ENCODE measurements at places on chromosomes 5 and 9.

- no peak for DNase-seq
Observed at GRCh38 chr5:112915831-112916230, 6.2 kb downstream of the REEP5 start.

DNA sequence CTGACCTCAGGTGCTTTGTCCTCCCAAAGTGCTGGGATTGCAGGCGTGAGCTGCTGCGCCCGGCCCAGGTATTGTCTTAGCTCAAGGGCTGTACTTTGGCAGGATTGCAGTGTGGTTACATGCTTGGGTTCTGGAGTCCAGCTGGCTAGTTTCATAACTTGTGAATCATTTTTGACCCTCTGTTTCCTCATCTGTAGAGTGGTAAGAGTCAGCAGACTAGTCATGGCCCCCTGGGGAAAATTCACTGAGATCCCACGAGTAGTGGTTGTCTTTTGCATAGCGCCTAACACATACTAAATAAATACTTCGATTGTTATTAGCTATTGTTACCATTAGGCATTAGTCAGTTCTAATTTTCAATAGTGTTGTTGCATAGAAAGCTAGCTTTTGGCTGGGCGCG is 14.3 kb downstream of the PTPA start:
- no peak for DNase-seq

DNA sequence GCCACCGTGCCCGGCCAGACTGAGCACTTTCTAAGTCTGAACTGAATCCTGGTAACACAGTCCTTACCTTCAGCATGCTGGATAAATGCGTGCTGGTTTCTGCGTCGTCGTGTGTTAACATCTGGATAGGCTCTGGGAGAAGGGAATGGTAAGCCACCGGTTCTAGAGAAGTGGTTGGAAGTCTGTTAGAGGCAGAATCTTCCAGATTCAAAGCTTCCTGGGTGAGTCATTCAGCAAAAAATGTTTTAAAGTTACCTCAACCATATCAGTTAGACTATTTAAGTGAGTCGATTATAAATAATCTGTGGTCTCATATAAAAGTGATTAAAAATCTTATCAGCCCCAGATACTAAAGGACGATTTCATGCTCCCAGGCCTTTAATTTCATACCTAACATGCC is 256.5 kb upstream of the NFIL3 start:
- no peak for DNase-seq

- DNase-seq = no peak
Observed at GRCh38 chr5:138649775-138650174, 74.6 kb upstream of the HSPA9 start.

DNA sequence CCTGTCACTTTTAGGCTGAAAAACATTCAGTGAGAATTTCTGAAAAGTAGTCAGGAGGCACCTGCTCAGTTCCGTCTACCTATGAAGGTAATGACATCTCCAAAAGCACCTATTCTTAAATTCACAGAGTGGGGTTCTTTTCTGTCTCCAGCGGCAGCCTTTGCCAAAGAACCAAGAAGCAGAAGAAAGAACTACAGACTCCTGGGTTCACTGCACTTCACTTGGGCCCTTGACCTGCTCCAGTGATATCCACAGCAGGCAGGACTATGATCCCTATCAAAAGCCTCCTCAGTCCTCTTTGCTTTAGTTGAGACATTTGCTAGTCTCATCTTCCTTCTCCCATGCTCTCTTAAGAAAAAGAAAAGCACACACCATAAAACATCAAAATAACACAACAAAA is 19.7 kb upstream of the PLPP6 start:
- no peak for DNase-seq

GRCh38 chr5:74310386-74310785 is 330.1 kb downstream of the ENC1 start:
- DNase-seq = no peak

GRCh38 chr5:79183617-79184016 is 52.3 kb upstream of the JMY start:
- no peak for DNase-seq

DNA sequence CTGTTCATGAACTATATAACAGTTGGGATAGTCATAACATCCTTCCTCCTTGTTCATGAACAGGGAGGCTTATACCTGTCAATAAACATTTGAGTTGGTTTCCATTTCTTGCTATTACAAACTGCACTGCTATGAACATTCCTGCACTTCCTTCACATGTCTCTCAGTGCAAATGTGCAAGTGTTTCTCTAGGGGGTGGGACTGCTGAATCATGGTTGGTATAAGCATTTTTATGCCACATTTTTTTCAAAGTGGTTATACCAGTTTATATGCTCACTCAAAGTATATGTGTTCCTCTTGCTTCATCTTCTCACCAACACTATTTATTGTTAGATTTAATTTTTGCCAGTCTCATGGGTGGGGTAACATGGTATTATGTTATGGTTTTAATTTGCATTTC is 25.8 kb upstream of the TPD52L3 start:
- no peak for DNase-seq

GRCh38 chr5:158050421-158050820 is 191.5 kb upstream of the CLINT1 start:
- no peak for DNase-seq

DNA sequence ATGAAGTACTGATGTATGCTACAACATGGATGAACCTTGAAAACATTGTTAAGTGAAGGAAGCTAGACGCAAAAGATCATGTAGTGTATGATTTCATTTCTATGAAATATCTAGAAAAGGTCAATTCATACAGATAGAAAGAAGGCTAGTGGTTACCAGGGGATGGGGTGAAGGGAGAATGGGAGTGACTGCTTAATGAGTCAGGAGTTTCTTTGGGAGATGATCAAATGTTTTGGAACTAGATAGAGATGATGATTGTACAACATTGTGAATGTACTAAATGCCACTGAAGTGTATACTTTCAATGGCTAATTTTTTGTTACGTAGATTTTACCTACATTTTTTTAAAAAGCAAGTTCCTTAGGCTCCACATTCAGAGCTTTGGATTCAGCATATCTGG is 14.9 kb upstream of the DELE1 start:
- no peak for DNase-seq

DNA sequence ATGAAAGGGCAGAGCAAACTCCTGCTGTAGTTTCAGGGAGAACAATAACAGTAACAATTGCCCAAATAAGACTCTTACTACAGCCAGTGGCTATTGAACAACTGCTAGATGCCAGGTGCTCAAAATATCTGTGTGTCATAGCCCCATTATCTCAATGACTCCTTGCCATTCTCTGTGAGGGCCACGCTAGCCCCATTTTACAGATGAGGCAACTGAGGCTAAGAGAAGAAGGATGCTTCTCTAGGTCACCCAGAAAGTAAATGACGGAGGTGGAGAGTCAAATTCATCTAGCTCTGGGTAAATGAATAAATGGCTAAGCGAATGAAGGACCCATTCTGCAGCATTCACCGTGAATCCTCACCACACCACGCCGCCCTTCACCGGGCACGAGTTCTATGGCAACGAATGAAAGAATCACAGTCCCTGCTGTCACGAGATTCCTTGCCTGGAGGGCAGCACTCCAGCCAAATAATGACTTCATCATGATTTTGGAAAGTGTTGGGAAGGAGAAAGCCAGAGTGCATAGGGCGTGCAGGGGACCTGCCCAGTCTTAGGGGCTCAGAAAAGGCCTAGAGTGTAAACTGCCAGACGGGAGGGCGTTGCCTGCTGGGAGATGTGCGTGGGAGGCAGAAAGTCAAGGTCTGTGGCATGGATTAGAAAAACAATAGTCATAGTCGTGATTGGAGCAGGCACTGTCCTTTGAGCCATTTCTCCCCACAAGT is 147.2 kb downstream of the C9orf50 start:
- no peak for DNase-seq

GRCh38 chr5:11878814-11879213 is 25.4 kb downstream of the CTNND2 start:
- DNase-seq = no peak

GRCh38 chr5:158026304-158027031 is 167.5 kb upstream of the CLINT1 start:
- DNase-seq = no peak

GRCh38 chr9:131981116-131981776 is 98.4 kb downstream of the MED27 start:
- DNase-seq = no peak

DNA sequence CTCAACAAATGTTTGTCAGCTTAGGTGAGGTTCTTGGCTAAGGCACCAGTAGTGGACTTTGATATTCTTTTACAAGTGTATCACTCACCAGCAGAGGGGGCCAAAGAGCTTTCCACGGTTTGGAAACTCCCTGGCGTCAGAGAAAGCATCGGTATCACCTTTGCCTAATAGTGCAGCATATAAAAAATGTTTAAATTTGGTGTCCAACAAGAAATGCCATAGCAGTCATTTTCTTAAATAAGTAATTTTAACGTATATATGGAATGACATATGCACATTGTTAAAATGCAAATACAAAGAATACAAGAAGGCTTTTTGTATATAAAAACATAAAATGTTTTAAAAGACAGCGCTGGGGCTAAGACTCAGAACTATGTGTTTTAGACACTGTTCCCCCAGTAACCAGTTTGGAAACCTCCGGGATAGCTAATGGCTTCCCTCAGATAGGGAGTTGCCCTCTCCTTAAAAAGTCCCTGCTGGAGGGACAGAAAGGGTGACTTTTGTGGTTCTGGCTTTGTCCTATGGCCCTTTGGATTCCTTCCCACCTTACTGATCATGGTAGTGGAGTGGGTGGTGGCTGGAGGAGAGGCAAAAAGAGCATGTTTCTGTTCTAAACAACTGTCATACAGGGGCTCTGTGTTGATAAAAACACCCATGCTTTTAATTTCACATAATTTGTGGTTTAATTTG is 124.6 kb downstream of the GPBP1 start:
- DNase-seq = peak; percentile 25

DNA sequence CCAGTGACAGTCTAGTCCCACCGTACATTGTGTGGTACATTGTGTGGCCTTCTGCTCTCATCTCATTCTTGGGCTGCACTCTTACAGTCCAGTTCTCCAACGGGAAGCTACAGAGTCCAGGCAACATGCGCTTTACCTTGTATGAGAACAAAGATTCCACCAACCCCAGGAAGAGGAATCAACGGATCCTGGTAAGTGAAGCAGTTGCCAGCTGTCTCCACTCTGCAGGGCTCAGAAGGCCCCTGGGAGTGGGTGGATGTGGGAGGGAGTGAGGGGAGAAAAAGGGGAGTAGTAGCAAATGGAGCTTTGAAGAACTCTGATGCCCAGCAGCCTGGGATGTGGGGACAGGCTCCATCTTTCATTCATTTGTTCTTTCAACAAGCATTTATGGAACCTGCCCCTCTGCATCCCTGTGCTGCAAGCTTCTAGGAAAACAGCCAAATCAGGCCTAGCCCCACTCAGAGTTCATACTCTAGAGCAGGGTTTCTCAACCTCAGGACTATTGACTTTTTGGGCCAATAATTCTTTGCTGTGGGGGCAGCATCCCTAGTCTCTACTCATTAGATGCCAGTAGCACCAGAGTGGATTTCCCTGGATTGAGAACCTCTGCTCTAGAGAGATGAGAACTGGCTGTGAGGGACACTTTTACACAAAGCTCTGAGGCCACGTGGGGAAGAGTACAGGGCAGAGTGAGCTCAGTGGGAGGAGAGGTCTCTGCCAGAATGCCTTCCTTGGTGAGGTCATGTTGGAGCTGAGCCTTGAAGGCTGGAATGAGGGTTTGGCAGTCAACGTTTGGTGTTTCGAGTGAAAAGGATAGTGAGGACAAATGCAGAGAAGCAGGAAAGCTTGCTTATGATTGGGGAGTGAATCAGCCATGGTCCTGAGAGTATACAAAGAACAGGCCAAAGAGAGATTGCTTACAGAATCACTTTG is 1.1 kb downstream of the POLR1E start:
- no peak for DNase-seq
